ENCODE measurements at places on chromosomes 16 and 17.

- DNase-seq = no peak
Measured at GRCh38 chr16:65546353-65546791, 424.5 kb upstream of the CDH11 start.

DNA sequence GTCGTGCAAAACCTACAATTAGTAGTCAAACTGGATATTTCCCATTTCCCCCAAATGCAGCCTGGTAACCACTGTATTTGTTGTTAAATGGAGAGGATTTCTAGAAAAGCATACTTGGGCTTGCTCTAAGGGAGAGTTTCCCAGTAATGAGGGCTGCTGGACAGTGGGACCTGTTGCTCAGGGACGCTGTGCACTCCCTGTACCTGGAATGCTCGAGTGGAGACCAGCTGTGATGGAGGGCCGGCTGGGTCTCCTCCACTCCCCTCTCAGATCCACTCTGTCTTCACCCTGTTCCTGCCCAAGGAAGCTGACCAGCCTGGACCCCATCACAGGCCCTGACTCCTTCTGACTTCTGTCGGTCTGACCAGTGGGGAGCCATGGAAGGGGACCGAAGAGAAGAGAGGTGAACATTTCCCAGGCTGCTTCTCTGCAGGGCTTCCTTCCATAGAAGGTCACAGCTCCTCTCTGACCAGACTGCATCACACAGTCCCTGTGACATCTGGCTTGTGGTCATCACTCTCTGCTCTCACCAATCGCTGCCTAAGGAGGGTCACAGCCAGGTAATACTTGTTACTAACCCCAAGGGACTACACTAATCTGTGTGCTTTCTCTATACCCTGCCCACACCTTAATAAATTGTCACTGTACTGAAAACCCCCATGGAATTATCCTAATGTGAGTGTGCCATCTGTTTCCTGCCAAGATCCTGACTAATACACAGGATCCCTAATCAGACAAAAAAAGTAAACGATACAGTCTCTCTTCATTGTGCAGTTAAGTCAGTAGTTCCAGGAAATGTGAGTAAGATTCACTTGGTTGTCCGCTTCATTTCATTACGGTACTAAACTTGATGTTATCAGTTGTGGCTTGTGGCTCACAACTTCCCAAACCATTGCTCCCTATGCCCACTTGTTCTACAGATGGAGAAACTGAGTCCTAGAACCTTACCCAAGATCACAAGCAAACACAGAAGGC, 102.4 kb downstream of the CCT6B start:
- no peak for DNase-seq

DNA sequence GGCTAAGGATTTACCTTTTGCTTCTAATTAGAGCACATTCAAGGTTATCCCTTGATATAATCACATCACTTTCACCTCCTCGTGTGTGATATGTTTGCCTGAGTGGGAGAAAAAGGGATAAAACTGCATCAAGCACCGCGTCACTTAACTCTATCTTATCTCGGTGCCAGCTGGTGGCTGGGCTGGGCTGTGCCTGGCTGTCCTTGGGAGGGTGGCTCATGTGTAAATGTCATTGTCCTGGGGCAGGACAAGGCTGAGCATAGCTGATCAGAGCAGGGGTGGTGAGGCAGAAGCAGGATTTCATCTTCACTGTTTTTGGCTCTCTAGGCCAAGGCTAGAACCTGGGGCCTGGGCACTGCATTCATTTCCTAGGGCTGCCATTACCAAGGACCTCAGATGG, 105.3 kb downstream of the RAP1GAP2 start:
- no peak for DNase-seq

DNA sequence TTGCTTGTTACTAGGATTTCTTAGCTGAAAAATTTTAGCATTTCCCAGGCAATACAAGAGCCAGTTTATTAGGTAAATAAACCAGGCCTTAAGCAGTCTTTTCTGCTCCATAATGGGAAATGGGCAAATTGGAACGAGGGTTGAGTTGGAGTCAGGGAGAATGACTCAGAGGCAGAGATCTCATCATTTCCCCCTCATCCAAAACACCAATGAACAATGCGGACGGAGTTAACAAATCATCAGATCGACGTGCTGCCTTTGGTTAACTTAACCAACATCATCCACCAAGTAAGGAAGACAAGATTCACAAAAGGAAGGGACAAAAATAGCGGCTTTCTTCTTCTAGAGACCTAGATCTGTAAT, 243.5 kb downstream of the STX8 start:
- DNase-seq = no peak

DNA sequence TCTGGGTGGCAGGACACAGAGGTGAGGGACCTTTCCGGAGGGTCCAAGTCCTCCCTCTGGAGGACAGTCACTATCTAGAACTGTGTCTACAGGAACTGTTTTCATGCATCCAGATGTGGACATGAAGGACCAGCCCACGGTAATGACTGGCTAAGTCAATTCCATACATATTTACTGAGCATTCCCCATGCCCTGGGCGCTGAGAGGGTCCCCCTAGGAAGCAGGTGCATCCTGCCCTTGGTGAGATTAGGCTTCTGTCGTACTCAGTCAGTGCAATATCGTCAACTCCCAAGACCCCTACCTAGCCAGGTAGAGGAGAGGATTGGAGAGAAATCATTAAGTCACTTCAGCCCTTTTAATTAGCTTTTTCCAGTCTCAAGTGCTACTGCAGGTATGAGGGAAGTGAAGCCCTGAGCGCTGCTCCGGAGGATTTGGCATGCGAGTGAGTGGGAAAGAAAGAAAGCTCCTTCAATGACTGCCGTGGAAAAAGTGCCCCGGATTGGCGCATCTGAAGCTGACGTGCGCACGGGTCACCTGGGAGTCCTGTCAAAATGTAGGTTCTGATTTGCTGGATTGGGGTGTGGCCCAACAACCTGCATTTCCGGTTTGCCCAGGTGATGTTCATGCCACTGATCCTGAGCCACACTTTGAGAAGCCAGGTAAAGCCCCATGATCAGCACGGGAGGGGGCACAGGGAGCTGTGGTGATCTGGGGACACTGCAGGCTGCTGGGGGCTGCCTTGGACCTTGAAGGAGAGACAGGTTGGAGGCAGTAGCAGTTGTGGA, 367.4 kb upstream of the TNRC6C start:
- no peak for DNase-seq

Measured in amygdala (tissue), 56 donors.